Stimulated activated CD4-positive, alpha-beta T cell treated with anti-CD3 and anti-CD28 coated beads, Interleukin-12 subunit alpha, Interleukin-12 subunit beta, amount 100 ng/mL, for 24 hours (primary cell): ENCODE measurements at places on chromosomes 3 and 15.

DNA sequence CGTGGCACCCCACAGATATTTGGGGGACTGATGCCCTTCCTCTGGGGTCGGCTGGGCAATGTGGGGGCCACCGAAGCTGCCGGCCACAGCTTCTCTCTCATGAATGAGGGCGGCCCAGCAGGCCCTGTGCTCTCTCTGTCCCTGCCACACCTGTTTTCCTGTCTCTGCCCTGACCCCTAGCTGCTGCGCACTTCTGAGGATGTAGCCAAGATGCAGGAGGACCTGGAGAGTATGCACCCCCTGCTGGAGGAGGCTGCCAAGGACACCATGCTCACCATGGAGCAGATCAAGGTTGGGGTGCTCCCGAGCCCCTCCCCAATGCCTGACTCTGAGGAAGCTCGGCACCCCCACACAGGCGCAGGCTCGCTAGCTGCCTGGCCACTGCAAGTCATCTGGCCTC is 59.7 kb downstream of the SEMA3G start:
- no peak for DNase-seq

GRCh38 chr3:133135306-133135705 is 97.1 kb downstream of the TMEM108 start:
- DNase-seq: no peak

- DNase-seq: no peak
Measured at GRCh38 chr3:5330152-5330810, 142.8 kb downstream of the EDEM1 start.

- no peak for DNase-seq
Measured at GRCh38 chr15:66707310-66708082, 5.5 kb downstream of the SMAD6 start.

- DNase-seq: no peak
Measured at GRCh38 chr3:125496701-125497100, 23.3 kb downstream of the SNX4 start.

- no peak for DNase-seq
Measured at GRCh38 chr15:40558952-40559742, 5.7 kb downstream of the CCDC32 start.

- no peak for DNase-seq
Measured at GRCh38 chr3:78610462-78611125, 1157.2 kb downstream of the ROBO1 start.

- DNase-seq: no peak
Measured at GRCh38 chr3:71421820-71422566, 161.5 kb downstream of the FOXP1 start.

- no peak for DNase-seq
Measured at GRCh38 chr3:13053420-13053819, 19.8 kb downstream of the IQSEC1 start.

GRCh38 chr3:47057212-47057671 is 77.8 kb downstream of the NBEAL2 start:
- DNase-seq: peak; percentile 30

GRCh38 chr15:52071570-52071969 is 41.0 kb downstream of the BCL2L10 start:
- DNase-seq: no peak

DNA sequence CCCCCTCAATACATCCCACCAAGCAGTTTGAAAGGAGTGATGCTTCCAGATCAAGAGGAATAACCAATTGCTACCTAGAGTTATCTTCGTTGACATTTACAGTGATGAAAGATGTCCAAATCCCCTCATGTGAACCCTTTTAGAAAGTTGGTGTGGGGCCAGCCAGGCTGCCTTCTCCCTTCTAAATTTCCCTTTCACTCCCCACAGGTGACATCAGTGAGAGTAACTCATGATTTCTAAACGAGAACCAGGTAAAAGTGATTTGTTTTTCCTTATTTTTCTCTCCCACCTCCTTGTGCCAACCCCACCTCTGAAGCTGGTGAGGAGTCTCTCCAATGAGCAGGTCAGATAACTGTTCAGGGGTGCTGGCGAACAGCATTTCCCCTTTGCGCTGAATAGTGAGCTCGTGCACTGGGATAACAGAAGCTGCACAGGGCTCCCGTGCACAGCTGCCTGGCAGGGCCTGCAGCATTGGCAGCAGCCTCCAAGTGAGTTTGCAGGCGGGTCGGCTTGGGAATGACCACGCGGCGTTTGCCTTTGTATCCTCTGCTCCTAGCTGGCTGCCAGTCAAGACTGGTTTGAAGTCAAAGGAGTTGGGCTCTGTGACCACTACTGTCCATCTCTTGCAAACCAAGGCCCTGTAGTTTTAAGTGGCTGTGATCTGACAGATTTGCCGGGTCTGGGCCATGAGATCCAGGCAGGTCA is 70.2 kb upstream of the CORO2B start:
- no peak for DNase-seq

DNA sequence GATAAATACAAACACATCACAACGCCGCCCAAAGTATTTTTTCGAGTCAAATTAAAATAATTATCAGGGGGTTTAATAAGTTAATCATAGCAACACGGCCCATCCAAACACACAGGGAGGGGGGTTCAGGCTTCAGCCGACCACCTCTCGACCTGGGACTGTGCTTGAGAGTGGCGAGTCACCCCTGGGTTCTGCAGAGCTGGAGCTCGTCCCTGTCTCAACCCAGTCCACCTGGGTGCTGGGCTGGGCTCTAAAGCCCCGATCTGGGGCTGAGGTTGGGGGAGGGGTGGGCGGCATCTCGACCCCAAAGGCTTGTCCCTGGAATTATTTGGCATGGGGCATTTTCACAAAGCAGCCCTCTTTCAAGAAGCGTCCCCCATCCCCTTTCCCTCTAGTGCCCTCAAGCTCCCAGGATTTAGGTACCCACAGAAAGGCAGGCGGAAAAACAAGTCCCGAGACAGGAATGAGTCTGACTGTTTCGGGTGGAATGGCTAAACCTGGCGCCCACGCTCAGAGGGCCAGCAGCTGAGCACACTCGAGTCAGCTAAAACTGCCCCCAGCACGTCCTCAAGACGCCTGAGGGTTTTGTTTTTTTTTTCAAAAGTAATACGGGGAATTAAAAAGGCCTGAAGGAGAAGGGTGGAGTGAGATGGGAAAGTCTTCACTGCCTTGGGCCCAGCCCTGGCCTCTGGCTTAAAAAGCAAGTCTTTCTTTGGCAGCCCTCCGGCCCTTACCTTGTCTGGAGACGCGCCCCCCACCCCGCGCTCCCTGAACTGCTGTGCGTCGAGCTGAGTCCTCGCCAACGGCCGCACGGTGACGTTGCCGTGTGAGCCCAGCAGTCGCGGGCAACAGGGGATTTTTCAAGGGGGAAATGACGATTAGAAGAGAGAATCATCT is 32.5 kb downstream of the NR2F2 start:
- no peak for DNase-seq

GRCh38 chr3:130658678-130659077 is 88.0 kb downstream of the PIK3R4 start:
- DNase-seq: no peak

DNA sequence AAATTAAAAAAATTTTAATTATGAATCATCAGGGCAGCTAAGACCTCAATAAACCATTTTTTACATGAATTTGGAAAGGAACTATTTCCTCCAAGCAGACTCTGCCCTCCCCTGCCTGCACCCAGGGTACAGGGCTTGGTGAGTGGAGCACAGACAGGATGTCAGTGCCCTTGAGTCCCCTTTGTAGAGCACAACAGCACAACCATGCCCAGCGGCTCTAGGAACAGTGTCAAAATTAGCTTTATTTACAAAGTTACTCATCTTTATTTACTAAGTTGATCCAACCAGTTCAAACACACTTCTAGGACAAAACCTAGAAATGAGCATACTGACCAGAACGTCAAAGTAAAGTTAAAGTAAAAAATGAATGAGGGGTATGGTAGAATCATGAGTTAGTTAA is 90.6 kb upstream of the TSC22D2 start:
- DNase-seq: no peak

- DNase-seq: no peak
Measured at GRCh38 chr3:196774848-196775422, 35.3 kb downstream of the PAK2 start.

DNA sequence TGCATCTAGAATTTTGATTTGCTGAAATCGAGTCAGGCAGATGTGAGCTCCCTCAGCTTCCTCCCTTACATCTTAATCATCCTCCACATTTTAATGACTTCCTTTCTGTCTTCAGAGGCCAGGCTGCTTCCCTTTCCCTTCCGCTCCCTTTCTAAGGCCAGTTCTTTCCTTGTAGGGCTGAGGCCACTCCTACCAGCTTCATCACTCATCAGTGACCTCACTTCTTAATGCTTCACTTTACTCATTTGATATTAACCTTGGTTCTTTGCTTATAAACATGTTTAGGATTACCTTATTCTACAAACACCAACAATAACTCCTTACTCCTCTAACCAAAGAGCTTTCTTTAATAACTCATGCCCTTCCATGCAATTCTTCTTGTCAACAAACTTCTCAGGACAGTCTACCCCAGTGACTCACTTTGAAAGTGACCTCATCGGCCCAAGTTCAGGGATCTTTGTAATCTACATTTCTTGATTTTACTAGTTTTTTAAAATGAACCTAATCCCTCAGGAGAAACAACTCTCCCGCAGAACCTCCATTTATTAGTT is 23.9 kb downstream of the ILDR1 start:
- no peak for DNase-seq

- peak; percentile 27 for DNase-seq
Measured at GRCh38 chr15:65460741-65461347, 38.1 kb upstream of the IGDCC4 start.

- no peak for DNase-seq
Measured at GRCh38 chr3:160470181-160470580, 20.6 kb upstream of the TRIM59 start.

GRCh38 chr3:187465503-187465902 is 97.3 kb downstream of the RTP4 start:
- DNase-seq: no peak

DNA sequence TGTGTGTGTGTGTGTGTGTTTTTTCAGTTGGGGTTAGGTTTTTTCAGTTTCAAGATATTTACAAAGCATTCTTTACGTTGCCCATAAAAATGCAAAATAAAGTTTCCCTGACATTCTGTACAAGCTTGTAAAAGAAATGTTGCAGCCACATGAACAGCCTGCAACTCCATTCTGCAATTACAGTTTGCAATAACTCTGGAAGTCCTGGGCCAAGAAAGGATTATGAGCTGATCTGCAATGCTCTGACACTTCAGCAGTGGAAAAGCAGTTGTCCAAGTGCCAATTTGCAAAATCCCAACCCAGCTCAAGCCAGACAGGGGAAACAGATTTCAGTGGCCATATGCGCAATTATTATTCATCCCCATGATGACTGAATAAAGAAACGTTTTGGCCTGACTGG is 322.1 kb downstream of the MEX3B start:
- DNase-seq: no peak

- no peak for DNase-seq
Measured at GRCh38 chr3:154987846-154988245, 92.3 kb upstream of the MME start.

DNA sequence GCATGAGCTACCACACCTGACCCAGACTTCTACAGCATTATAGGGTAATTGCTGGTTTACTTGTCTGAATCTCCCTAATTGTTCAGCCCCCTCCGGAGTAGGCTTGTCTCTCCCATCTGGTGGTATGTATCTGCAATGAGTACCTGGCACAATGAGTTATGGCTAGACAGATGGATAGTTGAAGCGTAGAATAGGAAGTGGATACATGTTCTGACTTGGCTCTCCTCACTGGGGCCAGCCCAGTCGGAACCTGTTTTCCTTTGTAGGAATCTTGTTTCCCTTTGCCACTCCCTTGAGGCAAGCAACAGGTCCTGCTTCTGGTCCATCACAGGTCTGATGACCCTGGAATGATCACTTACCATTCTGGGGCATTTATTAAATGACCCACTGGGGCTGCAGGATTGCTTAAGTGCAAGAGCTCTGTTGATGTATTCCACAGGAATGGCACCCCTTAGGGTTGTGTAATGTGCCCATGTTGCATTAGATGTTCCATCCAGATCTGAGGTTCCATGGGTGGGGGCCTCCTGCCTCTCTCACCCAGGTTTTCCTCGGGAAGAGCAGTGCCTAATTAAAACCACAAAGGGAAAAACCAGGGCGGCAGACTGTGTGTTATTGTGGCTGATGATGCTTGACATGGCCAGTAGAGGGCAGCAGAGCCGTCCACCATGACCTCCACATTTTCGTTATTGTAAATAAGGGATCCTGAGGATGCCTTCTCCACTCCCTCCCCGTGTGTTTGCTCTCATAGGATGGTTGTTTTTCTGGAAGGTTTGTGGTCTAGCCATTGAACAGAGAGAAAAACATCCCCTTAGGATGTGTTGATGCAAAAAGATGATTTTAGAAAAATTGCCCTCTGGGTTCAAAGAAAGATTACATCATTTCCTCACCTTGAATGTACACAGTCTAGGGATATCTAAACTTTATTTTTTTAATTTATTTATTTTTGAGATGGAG is 58.0 kb downstream of the CMTM8 start:
- peak; percentile 43 for DNase-seq

- no peak for DNase-seq
Measured at GRCh38 chr3:25744470-25744869, 38.8 kb downstream of the NGLY1 start.

DNA sequence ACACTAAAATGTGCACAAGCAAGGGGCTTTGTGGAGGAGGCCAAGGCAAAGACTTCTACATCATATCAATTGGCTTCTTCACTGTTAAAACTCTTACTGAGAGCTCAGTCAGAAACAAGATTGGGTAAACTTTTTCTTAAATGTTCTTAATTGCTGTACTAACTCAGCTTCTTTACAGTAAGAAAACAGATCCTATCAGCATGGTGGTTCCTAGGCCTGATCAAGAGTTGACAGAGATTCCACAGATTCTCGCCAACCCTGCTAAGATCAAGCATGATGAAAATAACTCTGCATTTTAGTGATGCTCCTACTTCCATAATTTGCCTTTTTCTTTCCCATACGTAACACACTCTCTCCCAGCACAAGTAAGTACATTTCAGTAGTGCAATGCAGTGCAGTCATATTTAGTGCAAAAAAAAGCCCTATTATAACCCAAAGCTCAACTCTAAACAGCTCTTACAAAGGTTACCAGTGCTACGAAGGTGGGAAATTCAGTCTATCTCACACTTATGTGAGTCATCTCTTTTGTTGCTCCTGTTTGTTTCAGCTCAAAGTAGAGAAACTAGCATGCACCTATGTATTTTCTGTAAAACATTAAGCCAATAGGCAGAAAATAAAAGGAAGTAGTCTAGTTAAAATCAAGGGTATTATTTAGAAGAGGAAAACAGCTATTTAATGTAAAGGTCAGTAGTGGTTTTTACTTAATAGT is 29.9 kb downstream of the TIGIT start:
- no peak for DNase-seq

GRCh38 chr15:49152552-49153312 is 2.7 kb downstream of the COPS2 start:
- no peak for DNase-seq

GRCh38 chr15:99385005-99385669 is 133.9 kb downstream of the LRRC28 start:
- DNase-seq: no peak
